Breast epithelium (tissue), 4 donors: ENCODE measurements at places on chromosomes 2 and 18.

DNA sequence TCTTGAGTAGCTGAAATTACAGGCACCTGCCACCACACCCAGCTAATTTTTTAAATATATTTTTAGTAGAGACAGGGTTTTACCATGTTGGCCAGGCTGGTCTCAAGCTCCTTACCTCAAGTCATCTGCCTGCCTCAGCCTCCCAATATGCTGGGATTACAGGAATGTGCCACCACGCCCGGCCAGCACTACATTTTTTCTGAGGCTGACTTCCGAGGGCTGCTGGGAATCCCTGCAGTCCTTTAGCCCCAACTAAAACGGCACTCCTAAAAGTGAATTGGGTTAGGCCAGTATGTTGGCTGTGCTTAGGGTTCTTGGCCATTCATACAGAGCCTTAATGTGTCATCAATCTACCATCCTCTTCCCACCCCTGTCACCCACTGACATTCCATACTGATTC lies 375.4 kb downstream of the DCC start:
- H3K27ac ChIP-seq = no peak overlapping the region
- H3K4me3 ChIP-seq = no peak overlapping the region
- H3K36me3 ChIP-seq = no peaks in the 10 kb centered on the region
- no peaks in the 10 kb centered on the region for H3K4me1 ChIP-seq

DNA sequence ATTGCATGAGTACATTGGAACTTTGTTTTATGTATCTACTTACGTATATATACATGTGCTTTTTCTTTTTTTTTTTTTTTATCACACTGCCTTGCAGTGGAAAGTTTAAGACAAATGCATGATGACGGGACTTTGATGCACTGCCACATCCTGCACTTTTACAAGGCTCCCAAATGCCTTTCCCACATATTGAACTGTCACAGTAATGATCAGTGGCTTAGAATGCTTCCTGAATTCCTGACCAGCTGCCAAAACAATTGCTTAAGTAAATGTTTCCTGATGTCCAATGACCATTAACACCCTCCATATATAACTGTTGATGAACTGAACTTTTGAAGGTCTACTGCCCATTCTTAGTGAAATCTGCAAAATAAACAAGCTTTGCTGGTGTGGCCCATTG lies 60.2 kb downstream of the LYPD6B start:
- H3K36me3 ChIP-seq = no peaks in the 10 kb centered on the region
- no peak overlapping the region for H3K27ac ChIP-seq

GRCh38 chr18:63476668-63477067 lies at the start of gene SERPINB5:
TSS of gene SERPINB5 (plus strand) at chr18:63476958. CDS start at chr18:63484429, 7,471 bp downstream.
- H3K4me1 ChIP-seq = no peaks in the 10 kb centered on the region
- H3K4me3 ChIP-seq = peak within 1 kb of the TSS; percentile 44
- DNase-seq = peak; percentile 87
- H3K36me3 ChIP-seq = no peaks in the 10 kb centered on the region

DNA sequence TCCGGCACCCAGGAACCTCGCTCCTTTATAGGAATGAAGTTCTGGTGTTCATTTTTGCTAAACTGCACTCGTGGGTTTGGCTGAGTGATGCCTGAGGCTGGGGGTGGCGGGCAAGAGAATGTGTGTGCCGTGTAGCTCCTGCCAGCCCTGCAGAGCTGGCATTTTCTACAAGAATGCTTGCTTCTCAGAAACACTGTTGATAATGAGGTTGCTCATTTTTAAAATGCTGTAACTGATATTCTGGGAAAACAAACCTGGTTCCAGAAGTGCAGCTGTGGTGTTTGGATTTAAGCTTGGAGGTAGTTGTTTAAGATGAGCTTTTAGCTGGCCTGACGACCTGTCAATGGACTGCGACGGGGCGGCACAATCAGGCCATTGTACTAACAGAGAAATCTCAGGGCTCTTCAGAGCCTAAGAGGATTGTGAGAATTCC lies 511.9 kb upstream of the TNP1 start:
- H3K4me3 ChIP-seq = no peak overlapping the region
- DNase-seq = peak; percentile 62
- H3K27me3 ChIP-seq = no peaks in the 10 kb centered on the region

- H3K4me1 ChIP-seq = no peaks in the 10 kb centered on the region
- DNase-seq = no peak
- H3K27me3 ChIP-seq = no peaks in the 10 kb centered on the region
- H3K4me3 ChIP-seq = no peak overlapping the region
- no peaks in the 10 kb centered on the region for H3K36me3 ChIP-seq
Measured at GRCh38 chr2:106098664-106099063, 95.4 kb downstream of the UXS1 start.

- H3K27me3 ChIP-seq = no peaks in the 10 kb centered on the region
- H3K4me3 ChIP-seq = no peak overlapping the region
- DNase-seq = peak; percentile 68
- peak overlapping the region; percentile 60 for H3K27ac ChIP-seq
- no peaks in the 10 kb centered on the region for H3K4me1 ChIP-seq
Measured at GRCh38 chr2:27723372-27724144, 48.0 kb upstream of the MRPL33 start.

GRCh38 chr2:58803192-58803591 lies 562.1 kb upstream of the FANCL start:
- H3K27me3 ChIP-seq = no peaks in the 10 kb centered on the region
- no peaks in the 10 kb centered on the region for H3K36me3 ChIP-seq
- H3K4me1 ChIP-seq = no peaks in the 10 kb centered on the region

- DNase-seq = no peak
- H3K36me3 ChIP-seq = no peaks in the 10 kb centered on the region
- H3K4me3 ChIP-seq = no peak overlapping the region
- H3K27ac ChIP-seq = no peak overlapping the region
- H3K27me3 ChIP-seq = no peaks in the 10 kb centered on the region
Measured at GRCh38 chr2:853203-853870, 97.3 kb upstream of the SNTG2 start.

- no peaks in the 10 kb centered on the region for H3K4me1 ChIP-seq
- no peak overlapping the region for H3K27ac ChIP-seq
- no peaks in the 10 kb centered on the region for H3K36me3 ChIP-seq
- no peaks in the 10 kb centered on the region for H3K27me3 ChIP-seq
- no peak overlapping the region for H3K4me3 ChIP-seq
Measured at GRCh38 chr18:29191263-29191662, 1014.3 kb upstream of the CDH2 start.

DNA sequence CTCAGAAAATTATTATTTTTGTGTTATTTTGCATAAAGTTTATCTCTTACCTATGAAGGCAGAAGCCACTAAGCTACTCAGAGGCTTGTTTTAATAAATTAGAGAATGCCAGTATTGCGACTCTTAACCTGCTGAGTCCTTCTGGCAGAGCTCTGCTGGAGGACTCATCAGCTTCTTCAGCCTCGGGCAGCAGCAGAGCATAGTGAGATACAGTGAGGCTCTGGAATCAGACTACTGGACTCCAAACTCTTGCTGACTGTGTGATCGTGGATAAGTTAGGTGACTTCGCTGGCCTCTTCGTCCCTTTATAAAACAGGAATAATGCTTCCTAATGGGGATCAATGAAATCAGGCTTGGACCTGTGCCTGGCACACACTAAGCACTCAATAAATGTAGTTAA lies 1.7 kb downstream of the PTRHD1 start:
- H3K4me1 ChIP-seq = peaks cover 3% of the 10 kb centered on the region
- DNase-seq = no peak
- H3K36me3 ChIP-seq = no peaks in the 10 kb centered on the region
- no peaks in the 10 kb centered on the region for H3K27me3 ChIP-seq

- H3K27me3 ChIP-seq = no peaks in the 10 kb centered on the region
- no peak for DNase-seq
- no peak overlapping the region for H3K4me3 ChIP-seq
- no peaks in the 10 kb centered on the region for H3K36me3 ChIP-seq
- H3K27ac ChIP-seq = peak overlapping the region; percentile 66
Measured at GRCh38 chr2:189559579-189560272, 20.9 kb downstream of the SLC40A1 start.

DNA sequence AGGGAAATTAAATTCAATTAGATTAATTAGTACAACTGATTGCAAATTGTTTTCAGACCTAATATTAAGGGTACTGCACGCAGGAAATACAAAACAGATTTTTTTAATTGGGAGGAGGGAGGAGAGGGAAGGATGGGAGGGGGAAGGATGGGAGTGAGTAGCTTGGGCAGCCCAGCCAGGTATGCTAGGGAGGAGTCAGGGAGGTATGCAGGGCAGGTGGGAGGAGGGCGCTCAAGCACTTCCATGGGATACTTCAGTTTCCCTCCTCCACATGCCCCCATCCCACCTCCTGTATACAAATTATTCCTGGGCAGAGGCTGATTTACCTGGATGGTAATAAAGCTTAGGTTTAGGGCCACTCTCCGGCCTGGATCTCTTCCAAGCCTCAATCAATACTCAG lies 76.6 kb upstream of the CAPN13 start:
- no peak for DNase-seq
- H3K4me1 ChIP-seq = no peaks in the 10 kb centered on the region
- no peaks in the 10 kb centered on the region for H3K36me3 ChIP-seq
- H3K27me3 ChIP-seq = no peaks in the 10 kb centered on the region

DNA sequence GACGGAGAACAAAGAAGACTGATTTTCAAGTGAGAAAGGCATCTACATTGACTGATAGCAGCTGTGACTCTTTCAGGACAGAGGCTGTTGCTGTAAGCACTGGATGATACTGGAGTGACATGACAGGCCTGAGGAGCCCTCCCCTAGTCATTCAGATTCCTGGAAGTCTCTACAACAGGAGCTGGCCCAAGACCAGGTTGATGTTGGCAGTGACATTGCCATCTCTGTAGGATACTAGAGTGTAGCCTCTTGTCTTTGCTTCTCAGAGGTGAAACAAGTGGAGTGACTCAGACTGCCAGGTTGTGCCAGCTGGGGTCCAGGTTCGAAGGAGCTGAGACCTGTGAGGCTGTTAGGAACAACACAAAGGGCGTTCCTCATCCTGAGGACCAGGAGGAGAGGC lies 44.7 kb upstream of the SH3RF3 start:
- no peak overlapping the region for H3K4me3 ChIP-seq
- H3K4me1 ChIP-seq = no peaks in the 10 kb centered on the region
- no peak overlapping the region for H3K27ac ChIP-seq

- H3K4me1 ChIP-seq = no peaks in the 10 kb centered on the region
- H3K27ac ChIP-seq = no peak overlapping the region
- no peaks in the 10 kb centered on the region for H3K27me3 ChIP-seq
- DNase-seq = no peak
- H3K36me3 ChIP-seq = no peaks in the 10 kb centered on the region
Measured at GRCh38 chr2:58870704-58871103, 629.6 kb upstream of the FANCL start.

- no peak overlapping the region for H3K27ac ChIP-seq
- no peaks in the 10 kb centered on the region for H3K4me1 ChIP-seq
- DNase-seq = no peak
- no peaks in the 10 kb centered on the region for H3K27me3 ChIP-seq
Measured at GRCh38 chr2:17309741-17310339, 208.4 kb downstream of the RAD51AP2 start.

GRCh38 chr2:56801214-56801613 lies 617.4 kb downstream of the CCDC85A start:
- H3K27me3 ChIP-seq = no peaks in the 10 kb centered on the region
- no peak for DNase-seq
- no peaks in the 10 kb centered on the region for H3K36me3 ChIP-seq
- H3K27ac ChIP-seq = no peak overlapping the region
- H3K4me3 ChIP-seq = no peak overlapping the region

- H3K27ac ChIP-seq = no peak overlapping the region
- H3K4me3 ChIP-seq = no peak overlapping the region
- no peaks in the 10 kb centered on the region for H3K27me3 ChIP-seq
- H3K36me3 ChIP-seq = no peaks in the 10 kb centered on the region
- no peaks in the 10 kb centered on the region for H3K4me1 ChIP-seq
- no peak for DNase-seq
Measured at GRCh38 chr2:165185633-165186032, 18.2 kb downstream of the SCN3A start.

DNA sequence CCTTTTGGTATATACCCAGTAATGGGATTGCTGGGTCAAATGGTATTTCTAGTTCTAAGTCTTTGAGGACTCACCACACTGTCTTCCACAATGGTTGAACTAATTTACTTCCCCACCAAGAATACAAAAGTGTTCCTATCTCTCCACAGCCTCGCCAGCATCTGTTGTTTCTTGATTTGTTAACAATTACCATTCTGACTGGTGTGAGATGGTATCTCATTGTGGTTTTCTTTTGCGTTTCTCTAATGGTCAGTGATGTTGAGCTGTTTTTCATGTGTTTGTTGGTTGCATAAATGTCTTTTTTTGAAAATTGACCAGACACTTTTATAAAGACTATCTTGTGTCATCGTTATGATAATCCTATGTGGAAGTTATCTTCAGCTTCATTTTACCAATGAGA lies 16.0 kb upstream of the ATP8B1 start:
- no peaks in the 10 kb centered on the region for H3K27me3 ChIP-seq
- no peak for DNase-seq
- H3K4me3 ChIP-seq = no peak overlapping the region
- H3K36me3 ChIP-seq = no peaks in the 10 kb centered on the region
- peak overlapping the region; percentile 73 for H3K27ac ChIP-seq

DNA sequence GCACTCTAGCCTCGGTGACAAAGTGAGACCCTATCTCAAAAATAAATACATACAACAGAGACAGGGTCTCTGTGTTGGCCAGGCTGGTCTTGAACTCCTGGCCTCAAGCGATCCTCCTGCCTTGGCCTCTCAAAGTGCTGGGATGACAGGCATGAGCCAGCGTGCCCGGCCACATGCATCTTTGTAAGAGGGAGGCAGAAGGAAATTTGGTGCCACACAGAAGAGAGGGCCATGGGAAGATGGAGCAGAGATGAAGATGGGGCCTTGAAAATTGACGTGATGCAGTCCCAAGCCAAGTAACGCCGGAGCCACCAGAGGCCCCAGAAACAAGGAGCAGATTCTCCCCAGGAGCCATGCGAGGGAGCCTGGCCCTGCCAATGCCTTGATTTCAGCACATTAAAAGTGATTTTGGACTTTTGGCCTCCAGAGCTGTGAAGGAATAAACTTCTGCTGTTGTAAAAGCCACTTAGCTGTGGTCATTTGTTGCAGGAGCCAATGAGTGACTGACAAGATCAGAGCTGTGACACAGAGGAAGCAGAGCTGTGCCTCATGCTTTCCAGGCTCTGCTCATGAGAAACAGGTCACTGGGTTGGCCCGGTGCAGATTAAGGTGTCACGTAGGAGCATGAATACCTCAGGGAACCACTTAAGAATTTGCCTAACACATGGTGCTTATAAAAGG lies 2.7 kb upstream of the SLC66A2 start:
- peak; percentile 29 for DNase-seq
- peaks cover 10% of the 10 kb centered on the region for H3K4me1 ChIP-seq
- H3K36me3 ChIP-seq = no peaks in the 10 kb centered on the region
- no peaks in the 10 kb centered on the region for H3K27me3 ChIP-seq
- H3K4me3 ChIP-seq = no peak overlapping the region

- no peaks in the 10 kb centered on the region for H3K4me1 ChIP-seq
- H3K36me3 ChIP-seq = no peaks in the 10 kb centered on the region
- no peak overlapping the region for H3K27ac ChIP-seq
- no peaks in the 10 kb centered on the region for H3K27me3 ChIP-seq
- no peak overlapping the region for H3K4me3 ChIP-seq
Measured at GRCh38 chr2:97845818-97846217, 132.4 kb downstream of the ZAP70 start.

- H3K27ac ChIP-seq = no peak overlapping the region
- H3K4me1 ChIP-seq = no peaks in the 10 kb centered on the region
- DNase-seq = no peak
Measured at GRCh38 chr2:62000538-62000937, 95.1 kb downstream of the COMMD1 start.

- no peak overlapping the region for H3K4me3 ChIP-seq
- H3K4me1 ChIP-seq = no peaks in the 10 kb centered on the region
- no peak for DNase-seq
- H3K27ac ChIP-seq = no peak overlapping the region
- H3K27me3 ChIP-seq = no peaks in the 10 kb centered on the region
Measured at GRCh38 chr2:234670052-234670451, 173.2 kb upstream of the ARL4C start.
